GM13976 (cell line): ENCODE measurements at places on chromosomes 1 and 21.

DNA sequence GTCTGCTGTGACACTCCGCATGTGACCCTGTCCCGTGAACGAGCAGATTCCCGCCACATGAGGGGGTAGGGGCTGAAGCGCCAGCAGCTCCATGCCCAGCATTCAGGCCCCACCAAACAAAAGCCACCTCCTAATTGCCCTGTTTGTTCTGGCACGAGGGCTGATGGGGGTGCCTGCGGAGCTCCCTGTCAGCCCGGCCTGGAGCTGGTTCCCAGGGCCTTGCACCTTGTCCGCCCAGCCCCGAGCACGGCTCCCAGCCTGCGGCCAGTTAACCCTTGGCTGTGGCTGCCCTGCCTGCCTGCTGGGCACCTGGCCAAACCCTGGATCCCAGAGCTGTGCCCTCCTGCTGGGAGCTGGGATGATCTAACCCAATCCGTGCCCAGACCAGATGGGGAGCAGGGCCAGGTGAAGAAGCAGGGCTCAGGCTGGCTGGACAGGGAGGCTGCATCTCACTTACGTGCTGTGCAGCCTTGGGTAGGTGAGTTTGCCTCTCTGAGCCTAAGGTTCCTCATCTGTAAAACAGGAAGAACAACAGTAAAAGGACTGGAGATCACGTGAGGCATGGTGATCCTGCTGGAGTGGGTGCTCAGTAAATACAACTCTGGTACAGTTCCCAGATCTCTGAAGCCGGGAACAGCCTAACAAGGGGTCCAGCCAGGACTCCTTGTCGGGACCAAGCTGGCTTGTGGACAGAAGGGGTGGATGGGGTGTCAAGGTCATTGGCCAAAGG, 110.9 kb upstream of the IFFO2 start:
- DNase-seq: no peak

DNA sequence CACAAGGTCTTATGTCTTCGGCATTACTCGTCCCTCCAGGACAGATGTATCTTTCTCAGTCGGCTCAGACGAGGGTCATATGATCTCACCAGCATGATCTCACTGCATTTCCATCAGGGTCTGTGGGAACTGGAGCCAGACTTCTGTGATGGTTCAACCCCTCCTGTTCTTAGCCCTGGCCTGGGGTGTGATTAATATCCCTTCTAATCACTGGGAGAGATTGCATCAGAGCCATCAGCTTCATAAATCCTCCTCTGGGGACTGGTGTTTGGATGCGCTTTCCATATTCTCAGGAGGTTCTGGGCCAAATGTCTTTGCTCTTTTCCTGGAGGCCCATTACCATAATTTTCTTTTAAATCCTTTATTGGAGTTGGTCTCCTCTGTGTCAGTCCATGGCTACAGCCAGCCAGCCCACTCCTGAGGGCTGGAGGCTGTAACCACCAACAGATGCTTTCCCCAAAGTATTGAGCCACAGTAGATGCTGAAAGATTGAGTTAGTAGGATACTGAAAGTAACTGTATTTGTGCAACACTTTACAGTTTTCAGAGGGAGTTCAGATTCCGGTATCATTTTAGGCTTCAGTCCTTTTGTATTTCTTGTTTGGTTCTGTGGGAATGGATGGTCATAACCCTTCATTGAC, 20.0 kb downstream of the CACNA1E start:
- DNase-seq: no peak

- DNase-seq: no peak
Observed at GRCh38 chr1:225754940-225755641, 22.5 kb upstream of the SRP9 start.

DNA sequence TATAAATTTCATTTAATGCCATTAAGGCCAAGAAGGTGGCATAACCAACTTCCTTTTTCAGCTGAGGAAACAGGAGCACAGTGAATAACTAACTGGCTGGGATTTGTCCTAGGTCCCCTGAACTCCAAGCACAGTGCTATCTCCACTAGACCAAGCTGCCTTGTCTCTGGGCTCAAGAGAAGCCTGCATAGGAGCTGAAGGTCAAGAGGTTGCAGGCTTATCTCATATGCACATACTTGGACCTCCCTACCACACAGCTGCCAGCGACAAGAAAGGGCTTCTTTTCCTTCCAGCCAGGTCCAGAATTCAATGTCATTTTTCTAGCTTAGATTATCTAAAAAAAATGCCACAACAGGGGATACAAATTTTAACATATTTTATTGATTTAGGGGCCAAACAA, 27.1 kb downstream of the AK2 start:
- DNase-seq: no peak

DNA sequence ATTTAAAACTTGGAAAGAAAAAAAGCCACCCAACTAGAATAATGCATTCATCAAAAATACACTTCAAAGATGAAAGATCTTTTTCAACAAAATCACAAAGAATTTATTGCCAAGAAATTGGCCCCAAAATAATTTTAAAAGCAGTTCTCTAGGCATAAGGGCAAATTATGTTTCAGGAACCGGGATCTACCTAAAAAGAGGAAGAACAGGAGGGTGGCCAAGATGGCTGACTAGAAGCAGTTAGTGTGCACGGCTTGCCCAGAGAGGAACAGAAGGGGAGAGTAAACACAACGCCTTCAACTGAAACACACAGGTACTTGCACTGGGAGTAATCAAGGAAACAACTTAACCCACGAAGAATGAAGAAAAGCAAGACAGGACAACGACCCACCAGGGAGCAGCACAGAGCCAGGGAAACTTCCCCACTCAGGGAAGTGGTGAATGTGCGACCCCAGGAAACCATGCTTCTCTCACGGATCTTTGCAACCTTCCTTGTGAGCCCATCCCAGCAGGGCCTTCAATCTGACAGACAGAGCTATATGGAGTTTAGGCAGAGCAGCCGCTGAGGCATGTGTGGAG, 46.1 kb downstream of the ACKR1 start:
- DNase-seq: no peak
